NCI-H187 treated with DMSO at 0.1 percent for 48 hours (cell line): ENCODE measurements at places on chromosomes 7 and 10.

DNA sequence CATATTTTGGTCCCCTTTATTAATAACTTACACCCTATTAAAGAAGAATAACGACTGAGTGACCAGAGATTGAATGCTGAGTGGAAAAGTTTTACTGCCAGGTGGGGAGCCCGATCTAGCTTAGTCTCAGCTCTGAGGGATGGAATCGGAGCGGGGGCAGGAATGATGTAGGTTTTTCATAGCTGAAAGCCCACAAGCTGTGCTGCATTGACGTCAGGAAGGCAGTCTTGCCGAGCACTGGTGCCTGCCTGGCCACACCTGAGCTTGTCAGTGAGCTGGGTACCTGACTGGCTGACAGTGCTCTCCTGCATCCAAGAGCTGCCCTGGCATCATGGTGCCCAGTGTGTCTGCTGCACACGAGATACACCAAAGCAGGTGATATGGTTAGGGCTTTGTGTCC, 34.8 kb downstream of the GRK5 start:
- DNase-seq = no peak

DNA sequence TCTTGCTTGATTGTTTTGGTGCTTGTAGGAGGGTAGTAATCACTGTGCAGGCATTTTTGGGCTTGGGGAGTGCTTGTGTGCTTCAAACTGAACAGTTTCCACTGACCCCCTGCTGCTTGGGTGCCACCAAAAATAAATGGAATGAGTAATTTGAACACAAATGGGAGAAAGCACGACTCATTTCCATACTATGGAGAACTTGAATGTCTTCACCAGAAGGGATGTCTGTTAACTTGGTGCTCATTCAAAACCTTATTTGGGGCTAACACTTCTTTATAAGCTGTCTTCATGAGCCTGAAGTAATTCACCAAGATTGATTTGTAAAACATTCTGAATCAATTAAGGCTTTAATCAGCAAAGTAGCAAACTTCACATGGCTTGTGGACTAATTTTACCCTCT, 560.3 kb downstream of the SDK1 start:
- no peak for DNase-seq

- no peak for DNase-seq
Measured at GRCh38 chr10:32436215-32436614, 9.7 kb upstream of the CCDC7 start.

- DNase-seq = no peak
Measured at GRCh38 chr10:84306751-84307384, 21.5 kb upstream of the CCSER2 start.

GRCh38 chr10:12954866-12955265, 46.6 kb downstream of the CCDC3 start:
- DNase-seq = no peak

GRCh38 chr7:44854644-44855364, 6.9 kb upstream of the H2AZ2 start:
- no peak for DNase-seq
